Testis (tissue), 5 donors: ENCODE measurements at places on chromosomes 5 and 9. TPM values are rescaled to one million over a fixed set of nuclear protein-coding genes. Genes with fewer than 3 reads are reported as not detected.

The PCDHA3 gene
- 0.79 TPM for total RNA-seq

The PCDH12 gene
- 2.0 TPM for total RNA-seq

The DIPK1B gene
- 28.7 TPM for total RNA-seq

The TMEM161B gene
- 20.2 TPM for total RNA-seq

DNA sequence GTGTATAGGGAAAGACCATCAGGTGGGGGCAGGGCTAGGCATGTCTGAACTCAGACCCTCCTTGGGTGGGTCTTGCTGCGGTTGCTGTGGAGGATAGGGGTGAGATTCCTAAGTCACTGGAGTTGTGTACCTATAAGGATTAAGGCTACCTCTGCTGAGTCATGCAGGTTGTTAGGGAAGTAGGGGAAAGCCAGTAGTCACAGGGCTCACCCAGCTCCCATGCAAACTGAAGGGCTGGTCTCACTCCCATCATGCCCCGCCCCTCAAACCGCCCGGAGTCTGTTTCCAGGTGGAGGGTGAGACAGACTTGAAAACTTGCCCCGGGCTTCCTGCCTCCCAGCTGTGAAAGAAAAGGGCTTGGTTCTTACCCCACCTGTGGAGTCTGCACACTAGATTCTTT is 161.8 kb downstream of the CAVIN4 start:
- no peak overlapping the region for H3K4me3 ChIP-seq
- no peaks in the 10 kb centered on the region for H3K4me1 ChIP-seq
- DNase-seq, result no peak
- H3K27ac ChIP-seq, result no peak overlapping the region
- no peaks in the 10 kb centered on the region for H3K27me3 ChIP-seq
- H3K36me3 ChIP-seq, result no peaks in the 10 kb centered on the region

- peaks cover 8% of the 10 kb centered on the region for H3K36me3 ChIP-seq
- no peak overlapping the region for H3K27ac ChIP-seq
- H3K27me3 ChIP-seq, result no peaks in the 10 kb centered on the region
- no peaks in the 10 kb centered on the region for H3K4me1 ChIP-seq
Measured at GRCh38 chr9:33341182-33341581, 50.9 kb downstream of the NFX1 start.

- H3K4me3 ChIP-seq, result no peak overlapping the region
- no peak for DNase-seq
- no peak overlapping the region for H3K27ac ChIP-seq
- H3K36me3 ChIP-seq, result no peaks in the 10 kb centered on the region
Measured at GRCh38 chr5:9437741-9438240, 108.1 kb downstream of the SEMA5A start.

DNA sequence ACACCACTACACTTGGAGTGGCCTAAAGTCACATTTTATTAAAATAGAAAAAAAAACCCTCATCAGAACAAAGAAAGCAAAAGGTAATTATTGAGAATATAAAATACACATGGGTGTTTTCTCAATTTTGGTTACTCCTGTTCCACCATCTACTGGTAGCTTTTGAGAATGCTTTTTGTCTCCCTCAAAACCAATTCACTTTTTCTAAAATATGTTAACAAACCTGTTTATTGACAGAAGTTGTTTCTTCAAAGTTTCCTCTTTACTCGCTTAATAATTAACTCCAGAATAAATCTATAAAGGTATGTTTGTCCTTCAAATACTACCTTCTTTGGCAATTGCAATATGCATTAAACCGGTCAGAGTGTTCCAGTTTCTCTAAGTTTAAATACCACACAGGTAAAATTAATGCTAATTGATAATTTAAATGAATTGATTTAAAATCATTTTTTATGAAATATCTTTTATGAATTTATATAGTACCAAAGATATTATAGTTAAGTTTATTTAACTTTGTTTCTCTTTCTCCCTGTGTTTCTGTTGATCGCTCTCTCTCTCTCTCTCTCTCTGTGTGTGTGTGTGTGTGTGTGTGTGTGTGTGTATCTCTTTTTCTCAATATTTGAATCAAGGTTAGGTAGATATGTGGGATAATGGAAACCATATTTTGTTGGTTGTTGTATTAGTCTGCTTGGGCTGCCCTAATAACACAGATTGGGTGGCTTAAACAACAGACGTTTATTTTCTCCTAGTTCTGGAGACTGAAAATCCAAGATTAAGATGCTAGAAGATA is 487.4 kb downstream of the PRDM9 start:
- no peak overlapping the region for H3K4me3 ChIP-seq
- no peaks in the 10 kb centered on the region for H3K4me1 ChIP-seq
- no peaks in the 10 kb centered on the region for H3K36me3 ChIP-seq
- H3K27ac ChIP-seq, result no peak overlapping the region
- DNase-seq, result no peak

DNA sequence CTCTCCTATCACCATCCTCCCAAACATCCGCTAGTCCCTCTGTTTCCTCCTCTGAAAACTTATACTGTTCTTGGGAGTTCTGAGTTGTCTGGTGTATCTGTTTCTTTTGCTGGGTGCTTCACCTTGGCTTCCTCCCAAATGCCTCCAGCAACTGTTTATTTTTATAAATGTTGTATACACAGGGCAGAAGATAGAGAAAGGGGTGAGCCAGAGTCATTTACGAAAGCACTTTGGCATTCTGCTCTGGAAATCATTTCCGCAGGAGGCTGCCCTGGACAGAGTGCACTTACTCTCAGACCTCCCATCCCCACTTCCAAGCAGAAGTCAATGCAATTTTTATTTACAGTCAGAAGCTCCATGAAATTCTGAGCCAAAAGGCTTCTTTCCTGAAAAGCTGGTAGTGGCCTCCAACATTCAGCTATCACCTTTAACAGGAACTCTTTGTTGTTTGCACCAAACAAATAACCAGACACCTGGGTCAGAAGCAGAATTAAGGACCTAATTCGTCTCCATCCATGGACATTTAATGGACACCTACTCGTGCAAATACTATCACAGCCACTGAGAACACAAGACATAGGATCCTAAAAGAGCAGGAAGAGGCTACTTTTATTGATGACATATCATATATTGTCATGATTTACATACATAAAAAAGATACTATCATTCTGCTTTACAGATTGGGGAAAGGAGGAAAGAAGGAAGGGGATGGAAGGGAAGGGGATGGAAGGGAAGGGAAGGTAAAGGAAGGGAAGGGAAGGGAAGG is 229.5 kb upstream of the PAPPA start:
- no peak overlapping the region for H3K27ac ChIP-seq
- H3K36me3 ChIP-seq, result no peaks in the 10 kb centered on the region
- no peaks in the 10 kb centered on the region for H3K4me1 ChIP-seq
- H3K27me3 ChIP-seq, result no peaks in the 10 kb centered on the region
